Stimulated activated CD8-positive, alpha-beta memory T cell treated with anti-CD3 and anti-CD28 coated beads, Interleukin-2, amount 100 ng/mL, for 48 hours (primary cell): ENCODE measurements at places on chromosomes 4 and X.
A peak's percentile ranks its signal among the peaks of the same experiment; 100 is the strongest.

- peak; percentile 30 for DNase-seq
These were observed 25.0 kb upstream of the BCORL1 start for GRCh38 chrX:129957241-129958082.

GRCh38 chr4:22363787-22364186, 152.1 kb downstream of the ADGRA3 start:
- DNase-seq, result no peak

DNA sequence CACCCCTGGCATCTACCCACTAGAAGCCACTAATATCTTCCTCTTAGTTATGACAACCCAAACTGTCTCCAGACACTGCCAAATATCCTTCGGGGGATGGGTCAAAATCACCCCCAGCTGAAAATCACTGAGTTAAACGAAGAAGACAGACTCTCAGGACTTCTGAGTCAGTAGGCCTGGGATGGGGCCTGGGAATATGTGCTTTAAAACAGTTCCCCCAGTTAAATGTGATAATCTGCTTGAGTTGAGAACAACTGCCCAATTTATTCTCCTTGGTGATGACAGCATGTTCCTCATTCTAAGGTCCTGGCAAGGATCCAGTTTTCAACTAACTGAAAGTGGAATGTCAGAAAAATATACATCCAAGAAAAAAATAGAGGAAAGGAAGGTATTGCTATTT, 52.4 kb downstream of the CBLL2 start:
- no peak for DNase-seq

GRCh38 chr4:159516556-159517140, 413.8 kb downstream of the RAPGEF2 start:
- no peak for DNase-seq

GRCh38 chrX:24034485-24034884, 7.5 kb upstream of the KLHL15 start:
- DNase-seq, result no peak

DNA sequence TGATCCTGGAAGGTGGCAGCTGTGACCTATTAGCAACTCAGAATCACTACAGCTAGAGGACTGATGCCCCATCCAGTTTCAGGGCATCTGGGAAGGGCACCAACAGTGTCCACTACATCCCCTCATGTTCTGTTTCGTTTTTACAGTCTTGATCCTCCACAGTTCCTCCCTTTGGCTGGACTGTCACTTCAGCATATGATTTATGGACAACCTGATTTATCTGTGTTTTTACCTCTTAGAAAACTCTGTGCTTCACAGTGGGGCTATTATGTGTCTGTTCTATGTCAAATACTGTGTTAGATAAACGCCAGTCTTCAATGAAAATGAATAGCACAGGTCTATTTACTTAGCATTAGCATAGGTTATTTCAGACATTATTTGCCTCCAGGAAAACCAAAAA, 63.1 kb upstream of the GRPR start:
- DNase-seq, result no peak

DNA sequence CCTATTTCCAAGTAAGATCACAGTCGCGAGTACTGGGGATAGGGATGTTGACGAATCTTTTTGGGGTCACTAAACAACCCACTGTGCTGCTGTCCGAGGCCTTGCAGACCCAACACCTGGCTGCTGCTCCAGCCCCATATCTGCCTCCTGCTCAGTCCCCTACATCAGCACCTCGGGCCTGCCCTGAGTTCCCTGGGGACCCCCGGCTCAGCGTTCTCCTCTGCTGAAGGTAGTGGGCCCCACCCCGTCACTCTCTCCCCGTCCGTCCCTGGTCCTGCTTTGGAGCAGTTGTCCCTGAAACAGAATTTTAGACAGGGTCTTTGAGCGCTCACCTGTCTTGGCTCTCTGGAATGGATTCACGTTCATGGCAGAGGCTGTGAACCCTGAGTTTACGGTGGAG, 202.4 kb upstream of the PSAPL1 start:
- DNase-seq, result no peak

GRCh38 chrX:66012094-66012534, 27.8 kb downstream of the VSIG4 start:
- DNase-seq, result no peak

- DNase-seq, result no peak
These were observed 25.2 kb upstream of the ASMTL start for GRCh38 chrX:1477801-1478458.

DNA sequence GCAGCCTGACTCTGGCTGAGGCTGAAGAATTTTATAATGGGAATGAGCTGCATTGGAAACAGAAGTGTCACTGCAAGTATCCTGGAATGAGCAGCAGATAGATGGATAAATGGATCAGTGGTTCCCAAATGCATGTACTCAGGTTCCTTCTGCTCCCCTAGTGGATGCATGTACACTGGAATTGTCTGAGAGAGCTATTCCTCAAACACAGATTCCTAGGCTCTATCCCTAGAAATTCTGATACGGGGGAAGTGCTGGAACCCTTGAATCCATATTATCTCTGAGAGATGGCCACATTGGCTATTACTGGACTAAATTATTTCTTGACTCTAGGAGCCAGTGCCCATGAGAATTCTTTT, 64.8 kb downstream of the TMEM131L start:
- DNase-seq, result no peak

DNA sequence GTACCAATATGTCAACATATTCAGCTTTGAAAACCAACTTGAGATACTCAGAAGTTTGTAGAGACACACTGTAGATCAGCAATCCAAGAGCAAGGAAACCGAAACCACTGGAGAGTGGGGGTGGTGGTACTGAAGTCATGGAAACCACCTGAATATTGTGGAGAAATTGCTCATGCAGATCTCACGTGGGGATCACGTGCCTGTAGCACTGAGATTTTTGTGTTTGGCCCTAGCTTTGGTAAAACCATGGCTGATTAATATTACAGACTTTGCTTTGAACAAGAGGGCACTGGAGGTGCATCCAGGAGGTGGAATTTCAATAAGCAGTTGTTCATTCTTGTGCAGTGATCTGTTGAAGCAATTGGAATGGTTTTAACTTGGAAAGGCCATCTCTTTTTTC, 47.2 kb downstream of the GBA3 start:
- DNase-seq, result no peak

- no peak for DNase-seq
These were observed 43.4 kb upstream of the IQSEC2 start for GRCh38 chrX:53324803-53325202.

GRCh38 chr4:102687982-102688433, 72.8 kb downstream of the MANBA start:
- DNase-seq, result no peak

- DNase-seq, result no peak
These were observed 116.3 kb downstream of the MSN start for GRCh38 chrX:65783746-65784145.

- no peak for DNase-seq
These were observed 4.2 kb downstream of the RPS4X start for GRCh38 chrX:72272868-72273267.

DNA sequence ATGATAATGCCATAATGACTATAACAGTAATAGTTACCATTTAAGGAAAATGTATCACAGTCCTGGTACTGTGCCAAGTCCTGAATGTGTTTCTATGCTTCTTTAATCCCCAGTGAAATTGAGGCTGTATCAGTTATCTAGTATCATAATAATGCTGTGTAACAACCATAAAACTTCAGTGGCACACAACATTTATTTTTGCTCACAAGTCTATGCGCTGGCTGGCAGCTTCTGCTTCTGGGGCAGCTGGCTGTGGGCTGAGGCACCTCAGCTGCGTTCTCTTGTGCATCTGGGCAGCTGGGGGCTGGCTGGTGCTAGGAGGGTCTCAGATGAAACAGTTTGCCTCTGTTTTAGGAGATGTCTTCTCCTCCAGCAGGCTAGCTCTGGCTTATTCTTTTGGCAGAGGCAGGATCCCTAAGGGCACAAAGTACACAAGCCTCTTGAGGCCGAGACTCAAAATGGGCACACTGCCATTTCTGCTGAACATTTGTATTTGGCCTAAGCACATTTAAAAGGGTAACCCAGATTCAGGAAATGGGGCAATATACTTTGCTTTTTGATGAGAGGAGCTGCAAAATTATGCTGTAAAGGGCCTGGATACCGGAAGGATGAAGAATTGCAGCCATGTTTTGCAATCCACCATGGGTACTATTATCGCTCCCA, 62.6 kb upstream of the DHX15 start:
- no peak for DNase-seq

DNA sequence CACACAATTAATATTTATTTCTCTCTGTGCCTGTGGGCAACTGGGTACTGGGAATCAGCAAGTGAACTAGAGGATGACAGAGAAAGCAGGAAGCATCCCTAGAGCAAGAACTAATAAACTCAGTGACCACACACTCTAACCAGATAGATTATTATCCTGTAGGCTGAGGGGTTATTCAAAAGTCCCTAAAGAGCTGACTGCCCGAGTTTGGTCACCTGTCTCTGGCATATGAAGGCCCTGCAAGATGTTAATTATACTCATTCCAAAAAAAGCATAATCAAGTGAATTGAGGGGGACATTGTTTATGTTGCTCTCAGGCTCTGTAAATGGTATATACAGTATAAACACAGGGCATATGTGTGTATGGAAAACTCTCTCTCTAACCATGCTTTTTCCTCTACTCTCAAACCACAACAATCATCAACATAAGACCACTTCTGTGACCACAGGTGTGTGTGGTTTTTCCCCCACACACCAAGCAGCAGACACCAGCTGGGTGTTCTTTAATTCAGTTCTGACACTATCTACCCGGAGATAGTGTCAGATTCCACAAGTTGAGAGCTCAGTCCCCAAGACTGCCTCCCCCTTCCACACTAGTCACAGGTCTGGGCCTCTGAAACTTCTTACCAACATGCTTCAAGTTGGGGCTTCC, 6.2 kb upstream of the HPSE start:
- DNase-seq, result peak; percentile 14

- no peak for DNase-seq
These were observed 21.5 kb upstream of the CLDN24 start for GRCh38 chr4:183343730-183344129.

- no peak for DNase-seq
These were observed 807.4 kb downstream of the STIM2 start for GRCh38 chr4:27668001-27668400.

GRCh38 chr4:138889216-138889615, 126.4 kb upstream of the NOCT start:
- DNase-seq, result no peak

GRCh38 chr4:168221301-168221700, 97.3 kb downstream of the DDX60 start:
- no peak for DNase-seq

GRCh38 chr4:7434766-7435150, at the start of gene PSAPL1:
PSAPL1 (minus strand) TSS chr4:7434930; CDS start chr4:7434879, 51 bp downstream.
- DNase-seq, result no peak

DNA sequence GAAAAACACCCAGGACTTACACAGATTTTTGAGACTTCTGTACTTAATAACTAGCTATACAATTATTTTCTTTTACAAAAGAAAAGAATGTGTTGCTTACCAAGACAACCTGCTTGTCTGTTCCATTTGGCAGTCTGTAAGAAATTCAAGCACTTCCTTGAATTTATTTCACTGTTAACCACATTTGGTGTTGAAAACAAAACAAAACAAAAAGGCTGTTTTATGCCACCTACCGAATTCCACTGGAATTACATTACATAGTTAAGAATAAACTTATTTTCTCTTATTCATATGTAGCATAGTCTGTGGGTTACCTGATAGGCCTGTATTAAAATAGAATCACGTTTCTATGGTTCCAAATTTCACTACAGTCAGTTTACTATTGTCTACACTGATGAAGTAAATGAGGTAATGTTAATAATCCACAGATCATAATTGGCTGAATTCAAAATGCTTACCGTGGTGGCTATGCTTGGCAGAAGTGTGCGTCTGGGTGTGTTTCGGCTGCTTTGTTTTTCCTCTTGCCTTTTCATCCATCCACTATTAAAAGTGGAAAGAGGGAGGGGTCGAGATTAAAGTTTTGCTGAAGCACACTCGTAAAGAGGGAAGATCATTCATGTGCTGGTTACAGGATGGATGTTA, at the start of gene TLR1:
TSS of gene TLR1 (minus strand) at position 138 of the 642 bp plus-strand sequence. CDS start 5,960 bp downstream, outside the sequence.
- DNase-seq, result no peak

DNA sequence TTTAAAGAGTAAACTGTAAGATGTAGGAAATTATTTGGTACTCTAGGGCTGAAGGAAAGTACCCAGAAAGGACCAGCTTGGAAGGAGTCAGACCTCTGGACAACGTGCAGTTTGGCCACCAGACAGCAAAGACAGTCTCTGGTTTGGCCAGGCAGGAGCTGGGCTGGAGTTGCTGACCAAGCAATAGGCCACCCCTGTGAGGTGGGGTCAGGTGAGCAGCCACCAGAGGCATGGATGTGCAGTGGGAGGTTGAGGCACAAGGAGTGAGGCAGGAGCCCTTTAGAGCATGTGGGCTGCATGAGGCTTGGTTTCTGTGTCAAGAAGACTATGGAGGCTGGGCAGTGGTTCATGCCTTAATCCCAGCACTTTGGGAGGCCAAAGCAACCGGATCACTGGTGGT, 17.7 kb upstream of the MRFAP1 start:
- no peak for DNase-seq

GRCh38 chr4:177464026-177464425, 21.8 kb upstream of the AGA start:
- no peak for DNase-seq

- DNase-seq, result no peak
These were observed 165.0 kb downstream of the RBM46 start for GRCh38 chr4:154946113-154946512.

DNA sequence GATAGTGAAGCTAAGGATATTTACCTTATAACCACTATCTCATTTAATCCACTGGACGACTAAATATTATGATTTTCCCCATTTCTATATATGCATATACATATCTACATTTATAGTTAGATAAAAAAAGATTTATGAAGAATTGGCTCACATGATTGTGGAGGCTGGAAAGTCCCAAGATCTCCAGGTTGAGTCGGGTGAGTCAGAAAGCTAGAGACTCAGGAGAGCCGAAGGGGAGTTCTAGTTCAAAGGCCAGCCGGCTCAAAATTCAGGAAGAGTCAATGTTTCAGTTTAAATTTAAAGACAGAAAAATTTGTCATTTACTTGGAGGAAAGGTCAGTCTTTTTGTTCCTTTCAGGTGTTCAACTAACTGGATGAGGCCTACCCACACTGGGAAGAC, 158.2 kb upstream of the CPEB2 start:
- no peak for DNase-seq

- DNase-seq, result no peak
These were observed 109.0 kb upstream of the DDIT4L start for GRCh38 chr4:100299046-100299840.

GRCh38 chr4:139509727-139510410, 46.1 kb downstream of the SETD7 start:
- no peak for DNase-seq

- DNase-seq, result no peak
These were observed 17.9 kb downstream of the NAT8L start for GRCh38 chr4:2076908-2077536.
